Fibroblast of gingiva (primary cell): ENCODE measurements at places on chromosomes 16 and 17.

DNA sequence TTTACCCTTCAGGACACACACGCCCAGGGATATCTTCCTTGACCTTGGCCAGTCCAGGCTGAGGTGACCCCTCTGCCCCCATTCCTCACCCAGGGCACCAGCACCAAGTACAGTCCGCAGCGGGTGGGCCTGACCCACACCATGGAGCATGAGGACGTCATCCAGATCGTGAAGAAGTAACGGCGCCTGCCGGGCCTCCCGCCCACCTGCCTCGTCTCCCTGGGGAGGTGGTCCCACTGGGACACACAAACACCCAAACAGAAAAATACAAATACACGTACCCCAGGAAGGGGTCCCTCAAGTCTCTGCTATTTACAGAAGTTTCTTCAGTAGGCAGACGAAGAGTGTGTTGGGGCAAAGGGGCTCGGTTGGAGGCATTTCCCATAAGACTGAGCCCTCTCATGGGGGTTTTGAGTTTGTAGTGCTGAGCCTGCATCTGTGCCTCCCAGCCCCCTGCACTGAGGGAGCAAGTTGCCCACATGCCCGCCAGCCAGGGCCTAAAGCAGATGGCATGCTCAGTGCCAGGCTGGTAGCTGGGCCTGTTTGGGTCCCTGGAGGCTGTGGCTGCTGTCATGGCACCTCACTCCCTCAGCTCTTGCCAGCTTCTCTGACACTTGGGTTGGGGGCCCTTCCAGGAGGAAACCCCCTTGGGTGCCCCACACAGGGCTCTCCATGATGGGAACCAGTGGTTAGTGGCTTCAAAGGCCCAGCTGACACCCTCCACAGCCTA, 1.3 kb upstream of the MYO15A start:
- no peak for DNase-seq

DNA sequence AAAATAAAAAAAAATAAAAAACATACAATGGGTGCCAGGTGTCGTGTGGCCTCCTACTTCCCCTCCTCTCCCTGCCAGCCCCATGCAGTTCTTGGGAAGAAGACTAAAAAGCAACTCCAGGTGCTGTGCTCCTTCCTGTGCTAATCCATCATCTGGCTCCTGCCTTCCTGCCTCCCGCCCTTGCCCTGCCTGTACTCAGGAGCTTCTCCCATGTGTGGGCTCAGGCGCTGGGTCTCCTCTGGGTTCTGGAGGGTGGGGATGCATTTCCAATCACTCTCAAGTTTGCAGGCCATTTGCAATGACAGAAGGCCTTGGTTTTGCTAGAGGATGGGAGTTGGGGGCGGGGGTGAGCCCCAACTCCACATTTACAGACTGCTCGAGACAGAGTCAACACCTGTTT, 122.9 kb downstream of the SDK2 start:
- no peak for DNase-seq

- DNase-seq = peak; percentile 57
Measured at GRCh38 chr16:87918866-87919680, 17.3 kb downstream of the CA5A start.

DNA sequence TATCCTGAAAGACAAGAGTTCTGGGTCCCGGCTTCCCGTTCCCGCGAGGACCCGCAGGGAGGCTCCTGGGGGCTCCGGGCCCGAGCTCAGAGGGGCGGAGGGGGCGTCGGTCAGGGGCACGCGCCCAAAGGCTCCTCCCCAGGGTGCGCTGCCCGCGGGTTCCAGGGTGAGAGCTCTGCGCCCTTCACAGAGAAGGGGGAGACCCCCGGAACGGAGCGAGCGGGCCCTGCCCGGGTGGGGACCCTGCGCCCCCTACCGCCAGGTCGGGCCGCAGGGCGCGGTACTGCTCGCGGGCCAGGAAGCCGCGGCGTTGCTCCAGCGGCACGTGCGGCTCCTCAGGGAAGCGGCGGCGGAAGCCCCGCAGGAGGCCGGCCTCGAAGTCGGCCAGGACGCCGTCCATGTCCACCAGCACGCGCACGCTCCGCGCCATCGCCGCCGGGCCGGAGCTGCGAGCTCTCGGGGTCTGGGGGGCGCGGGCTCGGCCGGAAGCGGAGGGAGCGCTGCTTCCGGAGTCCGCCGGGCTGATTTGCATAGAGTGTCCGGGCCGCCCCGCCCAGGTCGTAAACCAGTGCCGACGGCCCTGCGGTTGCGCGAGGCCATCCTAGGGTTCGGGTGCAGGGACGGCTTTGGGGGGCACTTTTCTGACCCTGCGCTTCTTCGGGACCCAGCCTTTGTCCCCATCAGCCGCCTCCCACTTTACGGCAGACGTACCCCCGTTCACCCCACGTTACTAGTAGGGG, at the start of gene NT5C:
TSS of gene NT5C (minus strand) at position 465 of the 740 bp plus-strand sequence. CDS start at position 430, 35 bp downstream.
- DNase-seq = peak; percentile 74

DNA sequence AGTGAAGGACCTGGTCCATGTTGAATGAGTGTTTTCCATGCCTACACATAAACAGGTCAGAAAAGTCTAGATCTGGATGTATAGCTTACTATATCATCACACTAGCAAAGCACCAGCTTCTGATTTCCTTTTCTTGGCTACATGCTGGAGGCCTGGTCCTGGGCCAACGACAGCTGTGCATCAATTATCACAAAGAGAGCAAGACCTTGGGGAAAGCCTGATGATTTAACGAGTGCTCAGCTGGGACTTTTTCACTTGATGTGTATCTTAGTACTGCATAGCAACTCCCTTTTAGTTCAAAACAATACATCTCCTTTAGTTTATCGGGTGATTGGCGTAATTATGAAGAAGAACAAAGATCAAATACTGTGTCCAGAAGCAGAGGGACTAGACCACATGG, 358.2 kb downstream of the KIF2B start:
- DNase-seq = no peak

DNA sequence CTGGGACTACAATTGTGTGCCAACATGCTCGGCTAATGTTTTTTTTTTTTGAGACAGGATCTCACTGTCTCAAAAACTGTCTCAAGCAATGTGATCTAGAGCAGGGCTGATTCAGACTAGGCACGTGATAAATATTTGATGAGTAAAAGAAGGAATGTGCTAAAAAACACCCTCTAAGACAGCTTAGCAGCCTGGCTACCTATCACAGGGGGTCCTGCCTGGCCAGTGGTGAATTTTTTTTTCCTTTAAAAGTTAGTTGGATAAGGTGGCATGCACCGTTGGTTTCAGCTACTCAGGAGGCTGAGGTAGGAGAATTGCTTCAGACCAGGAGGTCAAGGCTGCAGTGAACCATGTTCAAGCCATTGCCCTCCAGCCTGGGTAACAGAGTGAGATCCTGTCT, 14.8 kb upstream of the GPATCH8 start:
- peak; percentile 43 for DNase-seq

GRCh38 chr17:49501496-49501895, 6.4 kb downstream of the NGFR start:
- no peak for DNase-seq

DNA sequence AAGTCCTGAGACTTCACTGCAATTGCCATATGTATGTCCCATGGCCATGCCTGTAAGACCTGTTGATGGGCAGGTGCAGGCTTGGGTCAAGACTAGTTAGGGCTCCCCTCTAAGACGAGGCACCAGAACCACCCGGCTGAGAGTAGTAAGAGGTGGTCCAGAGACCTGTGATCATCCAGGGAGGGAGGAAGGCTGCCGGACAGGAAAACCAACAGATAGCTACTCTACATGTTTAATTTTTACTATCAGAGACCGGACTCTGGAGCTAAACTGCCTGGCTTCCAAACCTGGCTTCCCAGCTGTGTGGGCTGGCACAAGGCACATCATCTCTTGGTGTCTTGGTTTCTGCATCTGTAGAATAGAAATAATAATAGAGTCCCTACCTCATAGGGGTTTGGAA, 73.0 kb downstream of the ERCC4 start:
- DNase-seq = no peak

- no peak for DNase-seq
Measured at GRCh38 chr16:57541754-57542435, 548 bp upstream of the ADGRG5 start.

DNA sequence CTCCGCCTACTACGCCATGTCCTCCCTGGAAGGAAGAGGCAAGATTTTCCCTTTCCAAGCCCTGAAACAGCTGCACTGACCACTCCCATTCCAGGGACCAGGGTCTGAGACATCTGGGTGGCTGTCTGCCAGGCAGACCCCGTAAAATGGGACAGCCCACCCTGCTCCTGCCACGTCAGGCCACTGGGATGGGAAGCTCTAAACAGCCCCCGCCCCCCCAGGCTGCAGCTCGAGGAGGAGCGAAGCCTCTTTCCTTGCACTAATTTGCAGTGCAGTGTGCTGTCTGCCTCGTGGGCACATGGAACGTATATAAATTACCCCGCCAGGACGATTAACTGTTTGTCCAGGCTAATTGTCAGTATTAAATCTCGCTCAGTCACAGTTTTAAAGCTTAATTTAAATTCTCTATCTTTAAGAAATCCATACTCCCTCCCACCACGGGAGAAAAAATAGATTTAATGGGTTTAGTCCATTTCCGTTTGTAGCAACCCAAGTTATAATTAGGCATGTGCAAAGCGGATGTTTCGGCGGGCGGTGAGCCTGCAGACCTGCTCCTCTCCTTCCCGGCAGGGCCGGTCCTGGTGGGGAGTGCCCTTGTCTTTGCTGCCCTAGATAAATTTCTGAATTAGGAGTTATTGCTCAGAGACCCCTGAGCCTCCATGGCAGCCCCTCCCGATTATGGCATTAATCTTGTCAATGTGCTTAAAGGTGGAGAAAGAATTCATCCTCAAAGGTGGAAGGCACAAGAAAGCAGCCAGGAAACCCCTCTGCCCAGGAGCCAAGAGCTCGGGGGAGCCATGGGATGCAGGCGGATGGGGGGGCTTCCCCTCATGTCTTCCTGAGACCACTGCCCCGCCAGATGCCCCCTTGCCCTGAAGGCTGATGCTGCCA, 268.0 kb upstream of the TNRC6C start:
- DNase-seq = no peak

GRCh38 chr16:69542974-69543373, 22.8 kb upstream of the NFAT5 start:
- DNase-seq = peak; percentile 45

GRCh38 chr17:81509207-81509971, 3.2 kb downstream of the ACTG1 start:
- DNase-seq = no peak

GRCh38 chr16:84327926-84328505, 33.3 kb downstream of the WFDC1 start:
- DNase-seq = no peak

DNA sequence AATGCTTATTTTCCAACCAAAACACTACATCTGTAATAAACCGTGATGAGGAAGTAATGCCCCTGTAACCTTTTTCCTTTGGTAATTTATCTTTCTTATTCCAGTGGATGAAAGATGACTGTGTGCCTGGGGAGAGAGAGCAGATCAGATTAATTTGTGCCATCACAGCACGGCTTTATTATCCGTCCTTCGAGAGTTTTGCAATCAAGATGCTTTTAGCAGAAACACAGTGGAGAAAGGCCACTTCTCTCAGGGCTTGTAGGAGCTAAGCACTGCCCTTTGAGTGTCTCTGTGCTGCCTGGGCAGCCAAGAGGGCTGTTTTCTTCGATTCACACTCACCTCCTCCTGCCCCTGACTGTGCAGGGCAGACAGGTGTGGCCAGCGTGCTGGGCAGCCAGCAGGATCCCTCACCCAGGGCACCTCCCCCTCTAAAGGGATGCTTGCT, 190.2 kb downstream of the PRKCA start:
- peak; percentile 53 for DNase-seq

DNA sequence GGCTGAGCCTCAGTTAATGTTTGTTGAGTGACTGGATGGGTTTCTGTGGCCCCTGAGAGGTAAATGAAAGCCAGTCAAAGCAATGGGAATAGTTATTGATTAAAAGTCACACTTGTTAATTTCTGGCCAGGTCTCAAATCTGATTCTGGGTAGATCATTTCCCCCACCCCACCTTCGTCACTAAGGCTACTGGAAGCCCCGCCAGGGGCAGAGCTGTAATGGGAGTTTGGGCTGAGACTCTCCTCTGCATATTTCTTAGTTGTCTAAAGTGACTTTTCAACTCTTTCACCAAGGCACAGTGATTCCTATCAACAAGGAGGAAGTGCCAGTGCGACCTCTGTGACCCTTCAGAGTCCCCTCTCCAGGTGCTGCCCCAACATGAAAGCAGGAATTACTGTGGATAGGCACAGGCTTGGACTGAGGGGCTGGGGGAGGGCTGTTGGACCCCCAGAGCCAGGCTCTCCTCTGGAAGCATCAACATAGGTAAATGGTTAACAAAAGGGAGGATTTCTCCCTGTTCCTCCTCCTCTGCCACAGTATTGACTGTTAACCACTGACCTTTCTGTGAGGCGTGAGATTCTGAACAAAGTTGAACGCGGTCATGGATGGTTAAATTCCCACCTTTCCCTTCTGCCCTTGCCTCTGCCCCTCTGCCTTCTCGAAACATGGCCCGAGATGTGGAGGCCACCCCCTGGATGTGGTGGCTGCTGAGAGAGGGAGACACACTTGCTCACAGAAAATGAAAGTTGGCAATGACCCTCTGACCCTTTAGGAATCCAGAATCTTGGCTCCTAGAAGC, 20.8 kb upstream of the TBX2 start:
- DNase-seq = no peak

DNA sequence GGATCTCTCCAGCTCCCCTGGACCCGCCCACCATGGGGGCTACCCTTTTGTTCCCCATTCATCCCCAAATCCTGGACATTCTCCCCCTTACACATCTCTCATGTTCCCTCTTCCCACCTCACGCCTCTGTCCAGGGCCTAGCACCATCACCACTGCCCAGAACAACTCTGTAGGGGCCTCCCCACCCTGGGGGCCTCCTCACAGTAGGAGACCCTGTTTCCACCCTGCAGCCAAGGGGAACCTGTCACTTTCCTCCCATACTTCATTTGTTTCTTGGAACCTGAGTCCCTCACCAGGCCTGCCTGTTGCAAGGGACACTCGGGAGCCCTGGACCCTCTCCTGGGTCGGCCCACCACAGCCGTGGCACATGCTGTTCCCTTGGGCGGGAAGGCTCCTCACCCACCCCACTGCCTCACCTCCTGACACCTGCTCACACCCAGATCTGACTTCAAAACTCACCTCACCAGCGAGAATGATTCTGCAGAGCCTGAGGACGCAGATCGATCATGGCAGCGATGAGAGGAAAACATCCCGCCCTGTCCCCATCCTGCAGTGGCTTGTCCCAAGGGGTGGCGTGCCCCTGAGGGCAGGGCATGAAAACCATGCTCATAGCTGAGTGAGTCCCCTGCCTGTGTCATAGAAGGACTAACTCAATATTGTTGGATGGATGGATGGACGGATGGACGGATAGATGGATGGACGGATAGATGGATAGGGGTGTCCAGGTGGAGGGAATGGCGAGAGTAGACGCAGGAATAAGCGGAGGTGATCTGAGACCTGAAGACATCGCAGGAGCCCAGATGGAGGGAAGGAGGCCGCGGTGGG, 6.8 kb upstream of the RASD1 start:
- DNase-seq = no peak

DNA sequence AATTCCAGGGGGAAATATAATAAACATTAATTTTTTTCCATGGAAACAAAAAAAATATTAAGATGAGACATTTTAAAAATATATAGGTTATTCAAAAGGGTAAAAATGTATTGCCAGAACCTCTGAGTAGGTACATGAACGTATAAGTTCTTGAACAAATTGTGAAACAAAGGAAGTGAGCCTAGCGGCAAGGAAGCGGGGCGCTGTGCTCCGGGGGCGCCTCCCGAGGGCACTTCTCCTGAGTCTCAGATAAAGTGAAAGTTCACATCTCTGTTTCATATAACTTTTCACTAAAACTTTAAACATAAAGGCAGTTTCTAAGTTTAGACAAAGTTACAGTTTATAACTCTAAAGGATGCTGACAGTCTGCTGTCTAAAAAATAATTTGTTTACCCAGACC, 52.3 kb downstream of the TNRC6C start:
- no peak for DNase-seq
